Stimulated activated CD4-positive, alpha-beta T cell treated with anti-CD3 and anti-CD28 coated beads, Interleukin-12 subunit alpha, Interleukin-12 subunit beta, amount 100 ng/mL, for 24 hours (primary cell): ENCODE measurements at places on chromosomes 2 and 18.

DNA sequence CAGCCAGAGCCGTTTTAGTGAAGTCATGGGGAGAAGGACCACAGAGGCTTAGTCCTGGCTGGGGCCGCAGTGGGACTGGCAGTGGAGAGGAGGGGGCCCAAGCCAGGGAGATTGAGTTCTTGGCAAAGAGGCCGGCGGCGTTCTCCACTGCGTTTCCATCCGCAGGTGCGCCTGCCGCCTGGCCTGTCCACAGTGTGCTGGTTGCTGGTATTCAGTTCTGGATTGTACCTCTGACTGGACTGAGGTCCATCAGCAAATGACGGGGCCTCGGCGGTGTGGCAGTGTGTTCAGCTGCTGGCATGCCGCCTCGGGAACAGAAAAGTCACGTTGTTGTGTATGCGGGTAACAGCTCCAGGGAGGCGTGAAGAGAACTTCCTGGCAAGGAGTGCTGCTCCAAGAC is 36.8 kb downstream of the LRRFIP1 start:
- no peak for DNase-seq

DNA sequence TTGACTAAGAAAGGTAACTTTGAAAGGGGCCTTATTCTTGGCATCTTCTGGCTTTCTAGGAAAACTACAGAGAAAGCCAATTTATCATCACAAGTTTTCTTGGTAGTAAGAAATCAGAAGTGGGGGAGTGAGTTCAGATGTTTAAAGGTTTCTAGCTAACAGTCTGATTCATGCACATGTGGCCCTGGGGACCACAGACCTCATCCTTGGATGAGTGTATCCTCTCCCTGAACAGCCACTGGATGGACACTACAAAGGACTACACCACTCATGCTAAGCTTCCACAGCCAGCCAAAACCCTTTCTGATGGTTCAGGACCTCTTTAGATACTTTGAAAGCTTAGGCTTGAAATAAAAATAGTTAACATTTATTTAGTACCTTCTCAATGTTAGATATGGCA is 218.3 kb upstream of the STK17B start:
- no peak for DNase-seq

DNA sequence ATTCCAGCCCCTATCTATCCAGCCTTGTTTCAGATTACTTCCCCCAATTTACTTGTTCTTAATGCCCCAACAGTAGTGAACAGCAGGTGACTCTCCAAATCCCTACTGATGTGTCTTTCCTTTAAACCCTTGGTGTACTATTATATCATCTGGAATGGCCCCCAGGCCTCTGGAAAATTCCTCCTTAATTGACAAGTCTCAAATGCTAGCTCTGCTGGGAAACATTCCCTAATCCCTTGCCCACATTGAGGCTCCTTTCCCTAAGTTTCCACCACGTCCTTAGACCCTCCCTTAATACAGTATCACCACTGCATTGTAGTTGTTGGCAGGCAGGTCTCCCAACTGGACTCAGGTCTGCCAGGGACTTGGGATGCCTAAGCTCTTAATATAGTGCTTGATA is 41.0 kb downstream of the MYO3B start:
- DNase-seq = no peak

- no peak for DNase-seq
These were observed 59.8 kb downstream of the LDAH start for GRCh38 chr2:20762945-20763683.

DNA sequence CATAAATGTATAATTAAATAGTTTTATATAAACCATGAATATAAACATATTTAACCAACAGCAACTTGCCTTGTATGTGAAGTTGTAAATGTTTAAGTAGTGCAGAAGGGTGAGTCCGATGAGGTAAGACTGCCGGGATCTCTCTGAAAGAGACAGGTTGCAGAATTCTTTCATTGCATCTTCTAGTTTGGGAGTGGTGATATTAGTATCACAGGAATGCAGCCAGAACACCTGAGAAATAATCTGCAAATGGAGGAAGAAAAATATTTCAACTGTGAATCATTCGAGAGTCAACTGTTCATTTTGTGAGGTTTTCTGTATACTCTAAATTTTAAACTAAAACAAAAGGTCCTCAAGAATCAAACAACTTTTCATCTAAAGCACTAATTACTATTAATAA is 123.0 kb downstream of the ABCA12 start:
- DNase-seq = no peak

DNA sequence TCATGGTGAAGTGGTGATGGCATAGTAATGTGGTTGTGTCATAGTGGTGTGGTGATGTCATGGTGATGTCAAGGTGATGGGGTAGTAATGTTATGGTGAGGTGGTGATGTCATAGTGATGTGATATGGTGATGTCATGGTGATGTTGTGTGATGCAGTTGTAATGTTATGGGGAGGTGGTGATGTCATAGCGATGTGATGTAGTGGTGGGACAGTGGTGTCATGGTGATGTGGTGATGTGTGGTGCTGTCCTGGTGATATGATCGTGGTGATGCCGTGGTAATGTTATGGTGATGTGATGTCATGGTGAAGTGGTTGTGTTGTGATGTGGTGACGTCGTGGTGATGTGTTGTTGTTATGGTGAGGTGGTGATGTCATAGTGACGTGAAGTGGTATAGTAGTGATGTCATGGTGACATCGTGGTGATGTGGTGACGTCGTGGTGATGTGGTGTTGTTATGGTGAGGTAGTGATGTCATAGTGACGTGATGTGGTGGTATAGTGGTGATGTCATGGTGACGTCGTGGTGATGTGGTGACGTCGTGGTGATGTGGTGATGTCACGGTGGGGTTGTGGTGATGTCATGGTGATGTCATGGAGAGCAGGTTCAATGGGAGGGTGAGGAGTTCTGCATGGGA is 242.7 kb upstream of the MYT1L start:
- no peak for DNase-seq

DNA sequence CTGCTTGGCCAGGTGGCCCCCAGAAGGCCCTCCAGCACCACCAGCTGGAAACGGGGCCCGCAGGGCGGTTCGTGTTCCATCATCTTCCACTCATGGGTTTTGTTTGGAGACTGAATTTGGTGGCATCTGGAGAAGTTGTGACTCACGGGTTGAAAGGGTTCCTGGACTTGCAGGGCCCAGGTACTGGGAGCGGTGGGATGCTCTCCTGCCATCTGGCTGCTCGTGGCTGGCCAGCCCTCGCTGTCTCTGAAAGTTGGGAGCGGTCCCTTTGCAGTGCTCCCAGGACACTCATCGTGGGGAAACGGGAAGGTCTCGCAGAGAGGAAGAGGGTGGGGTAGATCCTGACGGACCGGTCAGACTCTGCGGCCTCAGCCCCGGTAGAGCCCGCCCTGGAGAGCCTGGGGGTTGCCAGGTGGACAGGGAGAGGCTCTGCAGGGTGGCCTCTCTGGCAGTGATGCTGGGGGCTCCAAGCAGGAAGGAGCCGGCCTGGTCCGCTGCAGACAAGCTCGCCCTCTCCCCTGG is 47.5 kb downstream of the TWIST2 start:
- DNase-seq = no peak

- DNase-seq = no peak
These were observed 57.5 kb downstream of the WDPCP start for GRCh38 chr2:63530704-63531279.

DNA sequence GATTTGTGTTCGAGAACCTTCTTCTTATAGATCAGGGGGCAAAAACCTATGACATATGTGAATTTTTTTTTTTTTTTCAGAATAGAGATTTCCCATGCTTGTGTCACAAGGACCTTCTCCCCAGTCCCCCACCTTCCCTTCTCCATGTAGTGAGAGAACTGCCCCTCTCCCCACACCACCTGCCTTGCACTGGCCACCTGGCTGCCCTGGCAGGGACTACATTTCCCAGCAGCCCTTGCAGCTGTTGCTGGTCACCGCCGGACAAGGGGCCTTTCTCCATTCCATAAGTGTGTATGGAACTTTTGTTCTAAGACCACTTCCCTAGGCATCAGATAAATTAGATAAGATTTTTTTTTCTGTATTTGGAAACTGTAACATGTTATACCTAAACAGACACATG is 22.2 kb downstream of the MBP start:
- no peak for DNase-seq

- DNase-seq = no peak
These were observed 33.6 kb upstream of the PTMA start for GRCh38 chr2:231674587-231675338.

GRCh38 chr2:1777781-1778180 is 33.5 kb upstream of the PXDN start:
- no peak for DNase-seq

DNA sequence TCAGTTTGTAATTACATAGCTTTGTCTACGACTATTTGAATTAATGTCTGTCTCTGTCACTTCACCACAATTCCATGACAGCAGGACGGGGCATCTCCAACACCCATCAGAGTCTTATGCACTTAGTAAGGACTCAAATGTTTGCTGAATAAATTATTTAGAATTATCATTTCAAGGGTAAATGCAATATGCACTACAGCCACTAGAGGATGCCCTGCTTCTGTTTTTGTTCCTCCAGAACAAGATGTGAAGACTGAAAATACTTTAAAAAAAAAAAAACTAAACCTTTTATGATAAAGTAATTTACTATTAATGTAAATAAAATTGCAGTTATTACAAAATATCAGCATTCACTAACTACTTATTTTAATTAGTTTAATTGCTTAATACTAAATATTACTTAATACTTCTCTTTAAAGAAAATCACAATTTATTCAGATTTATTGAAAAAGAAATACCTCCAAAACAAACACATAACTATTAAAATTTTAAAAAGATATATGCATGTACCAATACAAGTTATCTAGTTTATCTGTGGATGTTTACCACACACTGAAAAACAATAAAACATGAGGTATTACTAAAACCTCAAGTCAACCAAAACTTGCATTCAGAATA is 3.2 kb downstream of the PIGN start:
- no peak for DNase-seq

DNA sequence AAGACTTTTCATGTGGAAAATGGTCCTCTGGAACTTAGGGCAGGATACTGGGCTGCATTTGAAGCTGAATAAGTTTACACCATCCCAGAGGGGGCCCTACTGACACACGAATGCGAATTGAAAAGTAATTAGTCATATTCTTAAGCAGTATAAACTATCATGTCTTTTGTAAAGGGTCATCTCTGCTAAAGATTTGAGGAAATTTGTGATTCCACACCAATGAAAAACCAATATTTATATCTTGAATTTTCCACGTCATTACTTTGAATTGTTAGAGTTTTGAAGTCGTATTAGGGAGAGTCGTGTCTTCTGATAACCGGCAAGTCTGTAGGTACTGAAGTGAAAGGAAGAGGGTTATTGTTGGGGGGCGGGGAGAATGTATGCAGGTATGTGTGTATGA is 4.1 kb upstream of the OTX1 start:
- no peak for DNase-seq

GRCh38 chr2:17976871-17977746 is 98.6 kb downstream of the KCNS3 start:
- DNase-seq = no peak

GRCh38 chr2:225355788-225356187 is 43.7 kb upstream of the NYAP2 start:
- no peak for DNase-seq

DNA sequence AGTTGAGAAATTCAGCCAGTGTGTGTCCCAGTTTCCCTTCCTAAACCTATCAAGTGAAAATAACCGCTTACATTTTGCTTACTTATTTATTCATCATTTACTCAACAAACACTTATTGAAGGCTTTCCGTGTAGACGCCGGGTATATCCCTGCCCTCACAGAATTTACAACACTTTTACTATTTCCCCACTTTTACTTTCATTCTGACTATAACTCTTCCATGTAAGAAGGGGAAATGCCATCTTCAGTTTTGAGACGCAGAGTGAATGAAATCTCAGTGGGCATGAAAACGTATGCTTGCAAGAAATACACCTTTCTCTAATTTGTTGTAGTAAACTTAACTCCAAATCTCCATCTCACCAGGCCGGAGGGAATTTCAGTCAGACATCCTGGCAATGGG is 251.0 kb upstream of the CHAC2 start:
- DNase-seq = no peak

DNA sequence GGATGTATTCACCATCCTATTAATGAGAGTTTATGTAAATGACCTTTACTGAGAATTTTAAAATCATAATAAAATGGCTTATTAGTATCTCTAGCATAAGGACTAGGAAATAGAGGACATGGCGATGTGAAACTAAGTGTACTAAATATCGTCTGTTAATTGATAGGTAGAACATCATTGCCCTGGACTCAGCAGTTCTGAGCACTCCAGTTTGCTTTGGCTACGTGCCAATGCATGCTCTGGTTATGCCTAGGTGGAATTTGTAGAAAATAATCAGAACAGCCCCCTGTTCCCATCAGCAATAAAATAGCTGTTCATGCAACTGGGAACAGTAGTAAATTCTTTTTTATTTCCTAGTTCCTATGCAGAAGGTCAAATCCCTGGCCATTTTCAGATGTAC is 247.8 kb downstream of the DOK6 start:
- DNase-seq = no peak

GRCh38 chr2:207363761-207364290 is 165.9 kb upstream of the CREB1 start:
- no peak for DNase-seq

DNA sequence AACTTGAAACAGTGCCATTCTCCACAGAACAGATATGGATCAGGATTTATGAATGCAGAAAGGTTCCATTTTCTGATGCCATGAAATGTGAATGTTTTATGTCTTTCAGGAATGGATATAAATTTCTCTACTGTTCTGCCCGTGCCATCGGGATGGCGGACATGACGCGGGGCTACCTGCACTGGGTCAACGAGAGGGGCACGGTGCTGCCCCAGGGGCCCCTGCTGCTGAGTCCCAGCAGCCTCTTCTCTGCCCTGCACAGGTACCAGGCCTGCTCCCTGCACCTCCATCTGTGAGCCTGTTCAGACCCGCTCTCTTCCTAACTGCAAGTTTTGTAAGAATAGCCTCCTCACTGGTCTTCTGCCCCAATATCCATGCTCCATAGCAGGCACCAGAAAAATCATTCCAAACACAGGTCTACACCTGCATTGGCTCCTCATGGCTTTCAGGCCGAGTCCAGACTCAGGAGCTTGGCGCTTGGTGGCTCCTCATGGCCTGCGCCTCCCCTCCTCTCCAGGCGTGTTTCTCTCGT is 68.6 kb downstream of the LPIN1 start:
- DNase-seq = no peak

DNA sequence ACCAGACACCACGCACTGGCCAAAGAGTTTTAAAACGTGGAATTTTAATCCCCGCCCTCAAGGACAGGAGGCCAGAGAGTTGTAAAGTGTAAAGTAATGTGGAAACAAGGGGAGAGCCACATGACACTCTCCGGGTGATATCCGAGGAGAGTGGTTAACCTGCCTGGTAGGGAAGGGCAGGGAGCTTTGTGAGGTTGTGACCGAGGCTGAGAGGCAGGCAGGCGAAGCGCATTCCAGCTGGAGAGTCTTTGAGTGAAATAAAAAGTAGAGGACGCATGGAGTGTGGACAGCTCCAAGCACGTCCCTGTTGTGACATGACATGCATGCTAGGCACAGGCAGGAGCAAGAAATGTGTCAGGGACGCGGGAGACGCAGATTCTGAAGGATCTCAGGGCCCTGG is 539.5 kb downstream of the RNF144A start:
- DNase-seq = no peak

- DNase-seq = no peak
These were observed 740.2 kb upstream of the ZEB2 start for GRCh38 chr2:145260081-145260480.

GRCh38 chr2:2095360-2096093 is 235.5 kb downstream of the MYT1L start:
- no peak for DNase-seq
